Esophagus mucosa (tissue), 1 donor: ENCODE measurements at places on chromosomes 1 and 21.

DNA sequence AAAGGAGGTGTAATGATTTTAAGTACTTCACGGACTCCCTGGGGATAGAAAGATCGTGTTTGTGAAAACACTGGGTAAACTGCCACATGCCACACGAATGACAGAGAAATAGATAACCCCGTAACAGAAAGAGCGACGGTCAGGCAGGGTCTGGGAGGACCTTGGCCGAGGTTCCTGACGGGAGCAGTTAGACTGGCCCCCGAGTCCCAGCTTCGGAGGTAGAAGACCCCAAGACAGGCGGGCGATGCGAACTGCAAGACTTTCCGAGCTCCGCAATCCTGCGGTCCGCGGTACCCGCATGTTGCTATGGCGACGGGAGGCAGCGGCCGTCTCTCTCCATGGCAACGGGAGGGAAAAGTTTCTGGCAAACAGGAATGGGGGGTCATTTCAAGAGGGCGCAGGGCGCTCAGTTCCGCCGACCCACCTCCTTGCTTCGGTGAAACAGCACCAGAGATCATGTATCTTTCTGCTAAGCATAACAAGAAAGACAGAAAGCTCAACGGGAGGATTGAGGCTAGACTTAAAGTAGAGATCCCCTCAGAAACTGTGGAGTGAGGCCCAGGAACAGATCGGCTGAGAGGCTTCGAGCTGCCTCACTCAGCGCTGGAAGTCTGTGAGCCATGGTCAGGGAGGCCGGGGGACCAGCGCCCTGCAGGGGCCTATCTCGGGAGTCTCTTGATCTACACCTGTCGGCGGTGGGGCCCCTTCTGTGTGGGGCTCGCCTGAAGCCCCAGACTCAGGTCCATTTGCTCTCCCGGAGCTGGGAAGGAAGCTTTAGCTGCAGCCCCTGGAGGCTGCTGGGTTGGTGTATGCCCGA, 685 bp upstream of the SYT6 start:
- ATAC-seq, result no peak

- no peak for ATAC-seq
These were observed 160.9 kb downstream of the PTPRU start for GRCh38 chr1:29397256-29397590.

DNA sequence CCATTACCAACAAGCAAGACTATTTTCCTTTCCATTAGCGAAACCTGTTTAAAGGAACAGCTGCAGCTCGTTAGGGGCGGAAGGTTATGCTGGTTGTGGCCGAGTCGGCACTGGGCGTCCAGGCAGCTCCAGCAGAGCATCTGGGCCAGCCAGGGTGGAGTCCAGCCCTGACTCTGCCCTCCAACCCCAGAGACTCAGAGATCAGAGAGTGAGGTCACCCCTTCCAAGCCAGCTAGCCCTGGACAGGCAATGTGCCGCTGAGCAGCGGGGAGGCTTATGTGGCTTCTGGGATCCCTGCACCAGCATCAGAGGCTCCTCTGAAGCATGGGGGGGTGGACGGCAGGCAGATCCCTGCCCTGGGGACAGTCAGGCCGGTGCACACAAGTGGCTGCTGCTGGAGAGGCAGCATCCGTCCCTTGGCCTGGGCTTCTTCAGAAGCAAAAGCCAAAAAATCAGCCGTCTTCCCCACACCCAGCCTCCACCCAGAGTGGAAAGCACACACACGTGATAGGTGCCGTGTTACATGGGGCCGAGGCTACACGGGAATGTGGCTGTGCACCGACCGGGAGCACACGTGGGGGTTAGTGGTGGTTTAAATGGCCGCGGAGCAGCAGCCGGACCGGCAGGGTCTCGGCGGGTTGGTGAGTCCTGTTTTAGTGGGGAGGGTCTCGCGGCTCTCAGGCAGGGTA, 30.1 kb downstream of the SLC66A1 start:
- ATAC-seq, result no peak

- no peak for ATAC-seq
These were observed 16.2 kb upstream of the DAB1 start for GRCh38 chr1:57440096-57440495.

GRCh38 chr1:31745096-31745945, 18.8 kb downstream of the ADGRB2 start:
- peak; percentile 69 for ATAC-seq

- ATAC-seq, result no peak
These were observed 39.1 kb downstream of the CLIC6 start for GRCh38 chr21:34707876-34708325.

DNA sequence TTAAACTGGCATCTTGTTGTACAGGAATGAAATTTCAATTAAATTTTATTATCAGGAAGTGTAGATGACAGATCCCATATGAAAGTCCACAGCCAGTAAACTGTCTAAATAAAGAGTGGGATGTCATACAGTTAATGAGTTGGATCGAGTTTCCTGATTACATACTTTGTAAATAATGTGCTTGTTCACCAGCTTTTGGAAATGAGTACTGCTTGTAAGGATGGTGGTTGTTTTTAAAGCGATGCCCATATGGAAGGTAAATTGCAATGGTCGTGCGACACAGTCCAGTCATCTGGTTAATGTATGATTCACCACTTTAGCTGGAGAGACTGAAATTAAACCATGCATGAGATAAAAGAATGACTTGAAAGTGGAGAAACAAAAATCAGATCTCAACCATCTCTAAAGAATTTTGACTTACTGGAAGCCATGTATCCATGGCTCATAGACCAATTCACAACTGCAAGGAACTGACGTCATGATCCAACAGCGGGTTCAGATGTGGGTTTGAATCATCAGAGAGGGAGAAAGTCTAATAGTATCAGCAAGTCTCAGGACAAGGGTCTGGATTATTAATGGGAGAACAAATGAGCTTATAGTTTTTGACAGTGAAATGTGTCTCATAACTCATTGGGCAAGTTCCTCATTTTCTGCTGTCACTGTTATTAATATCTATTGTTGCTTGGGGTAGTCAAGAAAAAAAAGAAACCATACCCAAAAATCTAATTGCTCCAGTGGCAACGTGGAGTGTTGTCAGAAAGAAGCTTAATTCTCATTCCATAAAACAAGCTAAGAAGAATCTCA, 49.0 kb downstream of the MAP10 start:
- no peak for ATAC-seq

DNA sequence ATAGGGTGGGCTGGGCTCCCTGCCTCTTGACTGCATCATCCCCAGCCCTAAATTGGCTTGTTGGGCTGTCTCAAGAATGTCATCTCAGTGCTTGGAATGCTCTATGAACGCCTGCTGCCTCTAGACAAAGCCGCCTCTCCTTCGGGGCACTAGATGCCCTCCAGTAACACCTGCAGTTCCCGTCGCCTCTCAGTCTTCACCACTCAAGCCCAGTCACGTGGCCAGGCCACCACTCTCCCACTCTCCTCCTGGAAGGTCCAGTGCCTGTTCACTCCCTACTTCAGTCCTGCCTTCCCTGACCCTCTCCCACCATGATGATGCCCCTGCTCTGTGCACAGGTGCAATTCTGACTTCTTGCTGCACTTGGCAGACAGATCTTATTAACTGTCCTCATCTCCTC, 7.0 kb downstream of the TAS1R2 start:
- ATAC-seq, result no peak

- no peak for ATAC-seq
These were observed 3.0 kb downstream of the RBBP5 start for GRCh38 chr1:205118752-205119151.

DNA sequence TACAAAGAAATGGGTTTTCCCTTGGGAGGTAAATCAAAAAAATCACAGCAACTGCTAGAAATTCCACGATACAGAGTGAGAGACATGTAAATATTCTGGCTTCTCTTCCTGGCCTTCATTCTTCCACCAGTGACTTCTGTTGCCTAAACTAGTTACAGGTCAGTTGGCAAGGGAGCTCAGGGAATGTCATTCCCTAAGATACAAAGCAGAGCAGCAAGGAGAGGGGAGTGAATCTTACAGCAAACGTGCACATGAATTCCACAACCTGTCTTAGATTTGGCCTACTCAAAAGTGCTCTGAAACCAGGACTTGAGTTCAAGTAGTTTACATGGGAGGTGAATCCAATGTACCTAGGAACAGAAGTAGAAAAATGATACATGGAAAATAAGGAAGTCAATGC, 445.3 kb upstream of the LRRC7 start:
- no peak for ATAC-seq

GRCh38 chr1:155648207-155649147, 38.5 kb downstream of the MSTO1 start:
- peak; percentile 77 for ATAC-seq

DNA sequence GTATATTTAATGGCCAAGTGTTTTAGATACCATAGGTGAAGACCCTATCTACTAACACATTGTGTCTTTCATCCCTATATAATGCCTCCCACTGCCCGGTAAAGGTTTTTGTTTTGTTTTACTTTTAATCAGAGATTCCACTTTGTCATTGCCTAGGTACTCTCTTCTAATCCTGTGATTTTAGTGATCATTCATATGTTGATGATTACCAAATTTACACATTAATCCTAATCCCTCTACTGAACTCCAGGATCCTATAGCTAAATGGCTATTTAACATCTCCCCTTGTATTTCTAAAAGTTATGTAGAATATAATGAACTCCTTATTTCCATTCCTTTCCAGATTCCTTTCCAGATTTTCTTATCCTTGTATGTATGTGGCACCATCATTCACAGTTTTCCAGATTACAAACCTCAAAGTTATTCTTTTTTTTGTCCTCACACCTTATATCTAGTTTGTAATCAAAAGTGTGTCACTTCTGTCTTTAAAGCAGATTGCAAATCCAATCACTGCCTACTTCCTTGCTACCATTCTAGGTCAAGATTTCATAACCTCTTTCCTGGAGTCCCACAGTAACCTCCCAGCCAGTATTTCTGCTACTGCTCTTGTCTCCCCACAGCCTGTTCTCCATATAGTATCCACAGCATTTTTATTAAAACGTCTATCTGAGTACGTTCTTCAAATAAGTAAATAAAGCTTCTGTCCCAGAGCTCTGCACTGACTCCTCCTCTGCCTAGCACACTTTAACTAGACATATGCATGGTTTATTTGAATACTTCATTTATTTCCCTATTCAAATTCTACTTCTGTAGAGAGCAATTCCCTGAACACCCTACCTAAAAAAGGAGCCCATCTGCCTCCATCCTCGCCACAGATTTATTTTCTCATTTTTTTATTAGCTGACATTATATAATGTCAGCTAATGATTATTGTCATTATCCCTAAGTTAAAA, 157.8 kb downstream of the KCNT2 start:
- ATAC-seq, result no peak

GRCh38 chr1:65083263-65083896, 64.6 kb upstream of the AK4 start:
- no peak for ATAC-seq

GRCh38 chr1:154669464-154670282, 61.7 kb upstream of the ADAR start:
- ATAC-seq, result peak; percentile 96

GRCh38 chr1:44945967-44946366, 40.4 kb downstream of the EIF2B3 start:
- ATAC-seq, result no peak

- no peak for ATAC-seq
These were observed 92.6 kb upstream of the ACTRT2 start for GRCh38 chr1:2928366-2929325.

- no peak for ATAC-seq
These were observed 9.4 kb downstream of the TRIM45 start for GRCh38 chr1:117112047-117112717.

DNA sequence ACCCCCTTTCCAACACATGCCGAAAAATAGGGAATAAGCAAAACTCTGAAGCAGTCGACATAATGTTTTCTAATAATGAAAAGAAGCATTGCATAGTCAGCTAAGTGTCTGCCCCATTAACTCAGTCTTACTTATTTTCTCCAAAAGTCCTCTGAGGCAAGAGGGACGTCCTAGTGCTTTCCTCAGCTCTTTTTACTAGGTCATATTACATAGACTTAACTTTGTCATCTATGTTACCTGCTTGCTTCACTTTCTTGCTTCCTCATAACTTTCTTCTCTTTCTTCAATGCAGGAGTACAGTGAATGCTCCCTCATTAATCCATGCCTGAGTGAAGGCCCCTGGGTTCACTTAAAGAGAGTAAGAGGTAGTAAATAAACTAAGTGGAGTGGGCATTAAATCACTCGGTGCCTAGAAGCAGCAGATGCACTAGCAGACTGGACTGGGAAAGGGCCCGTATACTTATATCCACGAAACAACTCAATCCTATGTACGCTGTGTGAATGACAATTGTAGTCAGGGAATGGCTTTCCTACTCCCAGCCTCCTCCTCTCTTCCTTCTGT, 210.5 kb upstream of the SPAG17 start:
- ATAC-seq, result no peak

DNA sequence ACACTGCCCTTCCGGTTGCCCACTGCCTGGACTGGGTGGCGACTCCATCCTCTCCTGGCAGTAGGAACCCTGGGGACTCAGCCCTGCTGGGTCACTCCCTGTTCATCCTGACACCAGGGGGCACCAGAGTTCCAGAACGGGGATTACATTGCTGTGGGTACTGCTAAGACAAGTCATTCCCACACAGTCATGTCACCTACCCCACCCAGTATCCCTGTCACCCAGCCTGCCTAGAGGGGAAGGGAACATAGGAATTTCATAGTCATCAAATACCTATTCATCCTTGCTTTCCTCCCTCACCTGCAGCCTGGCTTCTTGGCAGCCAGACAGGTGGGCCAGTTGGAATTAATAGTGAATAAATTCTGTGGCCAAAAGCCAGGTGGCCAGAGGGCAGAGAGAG, 9.8 kb upstream of the SFN start:
- ATAC-seq, result peak; percentile 55

- no peak for ATAC-seq
These were observed 171.1 kb downstream of the TOMM20 start for GRCh38 chr1:234957330-234958065.

DNA sequence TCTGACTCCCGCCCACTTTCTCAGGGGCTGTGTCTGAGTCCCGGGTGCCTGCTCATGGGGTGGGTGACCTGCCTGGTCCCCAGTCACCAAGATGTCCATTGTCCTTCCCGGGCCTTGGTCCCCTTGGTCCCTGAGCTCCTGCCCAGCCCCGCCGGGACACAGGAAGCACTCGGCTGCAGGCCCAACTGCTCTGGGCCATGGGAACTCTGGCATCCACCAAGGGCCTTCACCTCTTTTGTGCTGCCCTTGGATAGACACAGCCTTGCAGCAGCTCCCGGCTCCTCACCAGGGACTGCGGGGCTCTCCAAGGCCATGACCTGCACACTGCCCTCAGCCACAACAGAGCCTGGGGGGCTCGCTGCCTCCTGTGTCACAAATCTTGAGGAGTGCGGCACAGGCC, 22.1 kb upstream of the MX1 start:
- no peak for ATAC-seq

GRCh38 chr1:23097316-23097715, 71.3 kb downstream of the LUZP1 start:
- ATAC-seq, result peak; percentile 42

- no peak for ATAC-seq
These were observed 121.4 kb upstream of the RUNX3 start for GRCh38 chr1:25051504-25051903.

GRCh38 chr1:162846256-162847212, 14.4 kb downstream of the CCDC190 start:
- no peak for ATAC-seq
